Fibroblast of mammary gland (primary cell): ENCODE measurements at places on chromosomes 5 and 9.

GRCh38 chr9:104817437-104817836, 53.5 kb downstream of the NIPSNAP3B start:
- no peak for DNase-seq

- no peak for DNase-seq
These were observed 264.6 kb downstream of the NDUFS4 start for GRCh38 chr5:53825016-53825415.

- no peak for DNase-seq
These were observed 45.7 kb downstream of the NSUN2 start for GRCh38 chr5:6587171-6587570.

GRCh38 chr5:78497573-78498533, 137.4 kb downstream of the SCAMP1 start:
- DNase-seq: peak; percentile 56

- peak; percentile 74 for DNase-seq
These were observed 12.4 kb upstream of the NFIB start for GRCh38 chr9:14326264-14326826.

DNA sequence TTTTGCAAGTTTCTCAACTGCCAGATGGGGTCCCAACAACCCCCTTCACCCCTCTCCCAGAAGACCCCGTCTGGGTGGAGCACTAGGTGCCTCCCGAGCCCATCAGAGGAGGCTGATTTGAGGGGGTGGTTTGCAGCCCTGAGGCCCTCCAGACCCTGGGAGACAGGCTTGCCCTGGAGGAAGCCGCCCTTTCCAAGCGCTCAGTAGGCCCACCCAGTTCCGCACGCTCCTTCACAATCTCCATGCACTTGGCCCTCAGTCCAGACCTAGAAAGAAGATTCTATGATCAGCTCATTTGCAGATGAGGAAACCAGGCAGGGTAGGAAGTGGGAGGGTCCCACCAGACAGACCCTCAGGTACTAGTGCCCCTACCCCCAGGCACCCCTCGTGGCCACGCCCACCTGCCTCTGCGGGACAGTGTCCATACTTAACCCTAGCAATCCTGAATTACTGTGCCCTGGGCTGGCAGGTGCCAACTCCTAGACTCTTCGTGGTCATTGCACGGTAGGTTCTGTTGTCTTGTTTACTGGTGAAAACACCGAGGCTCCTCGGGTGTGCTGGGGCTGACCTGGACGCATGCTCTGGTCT, 22.3 kb downstream of the OR2V1 start:
- DNase-seq: no peak

GRCh38 chr9:25129537-25129936, 548.7 kb downstream of the TUSC1 start:
- no peak for DNase-seq

DNA sequence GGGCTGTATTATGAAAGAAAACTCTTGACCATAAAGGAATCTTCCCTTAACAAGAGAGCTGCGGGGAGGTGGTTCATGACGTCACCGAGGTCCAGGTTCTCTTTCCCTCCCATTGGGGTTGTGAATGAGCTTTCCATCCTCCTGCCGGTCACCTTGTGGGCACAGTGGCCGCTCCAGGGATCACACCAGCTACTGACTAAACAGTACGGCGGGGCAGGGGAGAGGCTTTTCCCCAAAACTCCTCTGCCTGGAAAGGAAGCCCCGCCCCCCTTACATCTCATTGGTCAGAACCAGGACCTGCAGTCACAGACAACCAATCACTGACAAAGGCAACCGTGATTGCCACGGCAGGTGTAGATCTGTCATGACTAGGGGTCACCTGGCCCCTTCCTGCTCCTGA, 35.6 kb downstream of the ROR2 start:
- no peak for DNase-seq

GRCh38 chr5:122500245-122501088, 188.4 kb downstream of the SNCAIP start:
- DNase-seq: peak; percentile 72

GRCh38 chr9:95264954-95265615, 52.4 kb downstream of the FANCC start:
- peak; percentile 56 for DNase-seq

DNA sequence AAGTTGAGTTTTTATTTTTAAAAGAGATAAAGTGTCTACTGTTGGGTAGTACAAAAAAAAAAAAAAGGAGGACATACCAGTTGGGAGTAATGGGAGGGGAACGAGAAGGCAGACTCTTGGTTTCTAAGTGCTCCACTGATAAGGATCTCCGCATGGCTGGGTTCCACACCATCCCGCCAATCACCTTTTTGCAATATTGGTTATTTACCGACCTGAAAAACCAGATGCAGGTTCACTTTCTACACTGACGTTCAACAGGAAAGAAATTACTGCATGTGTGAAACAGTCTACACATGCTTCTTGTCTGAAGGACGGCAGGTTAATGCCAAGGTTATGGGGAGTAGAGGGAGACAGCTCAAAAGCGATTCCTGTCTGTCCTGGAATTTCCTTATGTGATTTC, 75.5 kb downstream of the PTPN3 start:
- DNase-seq: no peak

DNA sequence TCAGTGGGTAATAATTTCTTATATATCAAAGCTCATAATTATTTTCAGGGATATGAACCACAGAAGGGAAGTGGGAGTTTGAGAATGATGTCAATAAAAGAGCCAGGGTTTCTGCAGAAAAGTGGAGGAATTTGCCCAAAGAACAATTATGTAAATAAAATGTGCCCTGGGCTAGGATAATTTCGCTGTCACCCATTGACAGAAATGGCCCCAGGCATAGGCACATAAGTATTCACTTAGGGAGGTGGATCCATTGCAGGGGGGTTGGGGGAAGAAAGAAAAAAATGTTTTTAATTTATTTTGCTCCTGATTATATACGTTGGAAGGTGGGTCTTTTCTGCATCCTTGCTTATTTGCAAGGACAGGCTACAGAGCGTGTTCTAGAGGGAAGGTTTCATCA, 135.1 kb upstream of the IRX2 start:
- no peak for DNase-seq
